ENCODE measurements at places on chromosomes 5 and 9. TPM values are rescaled to one million over a fixed set of nuclear protein-coding genes. Genes with fewer than 3 reads are reported as not detected.

LRRC19 gene
- total RNA-seq = not detected

PIP5K1B gene
- under 0.01 TPM for total RNA-seq

SPATA31A3 gene
- not detected for total RNA-seq

SH3RF2 gene
- 1.2 TPM for total RNA-seq

TUSC1 gene
- 10.5 TPM for total RNA-seq

FIBCD1 gene
- 7.3 TPM for total RNA-seq

C9orf50 gene
- total RNA-seq = 0.17 TPM

SLIT3 gene
- total RNA-seq = 8.0 TPM

PAEP gene
- not detected for total RNA-seq

MLANA gene
- total RNA-seq = not detected

TMEM161B gene
- 11.3 TPM for total RNA-seq

LHX3 gene
- total RNA-seq = not detected

ALDH7A1 gene
- total RNA-seq = 44.8 TPM

CNTNAP3B gene
- not detected for total RNA-seq

PDE6A gene
- under 0.01 TPM for total RNA-seq

CETN3 gene
- 14.9 TPM for total RNA-seq

ACO1 gene
- total RNA-seq = 51.1 TPM

GPX8 gene
- 84.7 TPM for total RNA-seq

BTNL9 gene
- total RNA-seq = not detected

SLC46A2 gene
- total RNA-seq = not detected

KCNV2 gene
- not detected for total RNA-seq

GPR21 gene
- 0.66 TPM for total RNA-seq

ZNF300 gene
- 9.9 TPM for total RNA-seq

ADAMTSL1 gene
- total RNA-seq = 27.9 TPM

FYB1 gene
- total RNA-seq = under 0.01 TPM

SHISAL2B gene
- total RNA-seq = not detected

PCDHB11 gene
- total RNA-seq = 0.77 TPM

SPATA31E1 gene
- total RNA-seq = not detected

ADAMTS16 gene
- 0.17 TPM for total RNA-seq

SYNPO gene
- total RNA-seq = 6.6 TPM

SLC36A3 gene
- total RNA-seq = not detected

DNLZ gene
- 14.6 TPM for total RNA-seq

BNC2 gene
- 34.7 TPM for total RNA-seq

RLN2 gene
- total RNA-seq = not detected

BTNL8 gene
- total RNA-seq = not detected

SHB gene
- total RNA-seq = 13.9 TPM

CCL27 gene
- not detected for total RNA-seq

C9 gene
- under 0.01 TPM for total RNA-seq

LCN12 gene
- total RNA-seq = not detected

TPPP gene
- total RNA-seq = 0.26 TPM

YTHDC2 gene
- total RNA-seq = 22.6 TPM

OR1L8 gene
- total RNA-seq = not detected

ST8SIA4 gene
- total RNA-seq = 0.26 TPM

LMX1B gene
- total RNA-seq = not detected

CKMT2 gene
- 19.3 TPM for total RNA-seq

Measured in fibroblast of lung (primary cell).